ENCODE measurements at places on chromosomes 4 and X. TPM values are rescaled to one million over a fixed set of nuclear protein-coding genes. Genes with fewer than 3 reads are reported as not detected.

Gene MAGEA1
- total RNA-seq, result not detected

Gene HHIP
- total RNA-seq, result 1.8 TPM

Gene DMRTC1
- total RNA-seq, result not detected

Gene SPANXB1
- not detected for total RNA-seq

Gene AMBN
- not detected for total RNA-seq

DNA sequence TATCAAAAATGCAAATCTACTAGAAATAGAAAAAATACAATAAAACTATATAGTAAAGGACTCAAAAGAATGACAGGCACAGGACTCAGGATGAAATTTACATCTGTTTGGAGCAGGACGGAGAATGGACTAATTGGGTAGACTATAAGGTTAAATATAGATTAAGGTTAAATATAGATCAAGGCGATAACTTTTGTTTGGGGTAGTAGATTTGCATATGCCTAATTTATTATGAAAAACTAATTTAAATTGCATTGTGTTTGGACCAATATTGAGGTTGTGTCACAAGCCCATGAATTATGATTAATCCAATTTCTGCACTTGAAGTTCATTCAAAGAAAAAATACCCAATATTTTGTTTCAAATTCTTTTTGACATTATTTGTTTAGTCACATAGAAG, 31.0 kb downstream of the MTHFD2L start:
- H3K36me3 ChIP-seq, result no peaks in the 10 kb centered on the region
- DNase-seq, result no peak
- H3K27me3 ChIP-seq, result no peaks in the 10 kb centered on the region
- no peak overlapping the region for H3K27ac ChIP-seq

- no peak overlapping the region for H3K4me3 ChIP-seq
- no peak for DNase-seq
- no peaks in the 10 kb centered on the region for H3K36me3 ChIP-seq
- no peak overlapping the region for H3K27ac ChIP-seq
Observed at GRCh38 chr4:99310389-99310788, 10.8 kb downstream of the ADH1B start.

DNA sequence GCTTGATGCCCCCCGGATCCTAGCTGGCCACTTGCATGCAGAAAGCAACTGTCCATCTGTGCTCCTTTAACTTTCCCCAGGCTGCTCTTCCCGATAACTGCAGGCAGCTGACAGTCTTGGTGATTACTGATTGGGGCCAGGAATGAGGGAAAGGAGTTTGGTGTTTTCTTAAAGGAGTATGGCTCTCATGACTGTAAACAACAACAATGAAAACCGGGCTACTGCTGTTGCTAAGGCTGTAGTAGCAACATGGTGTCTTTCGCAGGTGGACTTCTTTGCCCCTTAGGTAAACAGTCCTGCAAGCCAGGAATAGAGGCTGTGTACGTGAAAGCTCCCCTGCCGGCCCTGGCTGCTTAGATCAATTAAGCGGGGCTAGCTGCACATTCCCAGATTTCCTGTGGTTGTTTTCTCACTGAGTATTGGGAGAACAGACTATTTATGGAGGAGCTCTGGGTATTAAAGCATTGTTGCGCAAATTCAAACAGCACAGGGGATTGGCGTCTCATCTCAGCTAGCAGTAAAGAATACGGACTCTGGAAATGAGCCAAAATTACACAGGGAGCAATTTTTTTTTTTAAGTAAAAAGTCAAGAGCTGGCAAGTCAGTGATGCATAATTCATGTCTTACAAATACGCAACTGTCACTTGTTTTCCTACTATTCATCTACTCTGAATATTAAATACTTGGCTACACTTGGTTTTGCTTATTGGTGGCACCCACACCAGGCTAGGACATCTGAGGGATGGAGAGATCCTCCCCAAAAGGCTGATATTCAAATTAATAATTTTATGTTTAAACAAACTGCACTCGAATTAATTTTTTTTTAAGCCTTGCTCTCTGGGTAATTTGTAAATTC, 61.6 kb upstream of the NAP1L5 start:
- H3K27me3 ChIP-seq, result no peaks in the 10 kb centered on the region
- no peak overlapping the region for H3K27ac ChIP-seq
- no peaks in the 10 kb centered on the region for H3K4me1 ChIP-seq
- H3K36me3 ChIP-seq, result no peaks in the 10 kb centered on the region

GRCh38 chr4:42306221-42307109, 90.8 kb upstream of the SHISA3 start:
- no peak overlapping the region for H3K4me3 ChIP-seq
- no peaks in the 10 kb centered on the region for H3K36me3 ChIP-seq
- DNase-seq, result no peak
- no peaks in the 10 kb centered on the region for H3K27me3 ChIP-seq
- no peak overlapping the region for H3K27ac ChIP-seq
- H3K4me1 ChIP-seq, result peaks cover 3% of the 10 kb centered on the region

- H3K4me1 ChIP-seq, result no peaks in the 10 kb centered on the region
- no peaks in the 10 kb centered on the region for H3K27me3 ChIP-seq
- no peak overlapping the region for H3K4me3 ChIP-seq
- DNase-seq, result no peak
- H3K36me3 ChIP-seq, result no peaks in the 10 kb centered on the region
Observed at GRCh38 chr4:46698891-46699290, 210.2 kb downstream of the COX7B2 start.

GRCh38 chr4:52197306-52197705, 146.2 kb downstream of the SPATA18 start:
- H3K4me3 ChIP-seq, result no peak overlapping the region
- H3K4me1 ChIP-seq, result no peaks in the 10 kb centered on the region
- no peaks in the 10 kb centered on the region for H3K27me3 ChIP-seq
- no peaks in the 10 kb centered on the region for H3K36me3 ChIP-seq
- no peak for DNase-seq

DNA sequence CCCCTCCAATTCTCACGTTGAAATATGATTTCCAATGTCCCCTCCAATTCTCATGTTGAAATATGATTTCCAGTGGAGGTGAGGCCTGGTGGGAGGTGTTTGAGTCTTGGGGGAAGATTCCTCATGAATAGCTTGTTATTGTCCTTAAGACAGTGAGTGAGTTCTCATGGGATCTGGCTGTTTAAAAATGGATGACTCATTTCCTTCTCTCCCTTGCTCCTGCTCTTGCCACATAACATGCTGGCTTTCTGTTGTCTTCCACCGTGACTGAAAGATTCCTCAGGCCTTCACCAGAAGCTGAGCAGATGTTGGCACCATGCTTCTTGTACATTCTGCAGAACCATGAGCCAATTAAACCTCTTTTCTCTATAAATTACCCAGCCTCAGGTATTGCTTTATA, 346.8 kb upstream of the TECRL start:
- no peak for DNase-seq
- no peak overlapping the region for H3K27ac ChIP-seq
- no peaks in the 10 kb centered on the region for H3K36me3 ChIP-seq
- no peaks in the 10 kb centered on the region for H3K4me1 ChIP-seq
- no peaks in the 10 kb centered on the region for H3K27me3 ChIP-seq

GRCh38 chr4:39063430-39063829, 1.4 kb downstream of the KLHL5 start:
- H3K4me1 ChIP-seq, result no peaks in the 10 kb centered on the region
- H3K4me3 ChIP-seq, result no peak overlapping the region
- H3K36me3 ChIP-seq, result no peaks in the 10 kb centered on the region
- H3K27me3 ChIP-seq, result no peaks in the 10 kb centered on the region
- no peak overlapping the region for H3K27ac ChIP-seq

DNA sequence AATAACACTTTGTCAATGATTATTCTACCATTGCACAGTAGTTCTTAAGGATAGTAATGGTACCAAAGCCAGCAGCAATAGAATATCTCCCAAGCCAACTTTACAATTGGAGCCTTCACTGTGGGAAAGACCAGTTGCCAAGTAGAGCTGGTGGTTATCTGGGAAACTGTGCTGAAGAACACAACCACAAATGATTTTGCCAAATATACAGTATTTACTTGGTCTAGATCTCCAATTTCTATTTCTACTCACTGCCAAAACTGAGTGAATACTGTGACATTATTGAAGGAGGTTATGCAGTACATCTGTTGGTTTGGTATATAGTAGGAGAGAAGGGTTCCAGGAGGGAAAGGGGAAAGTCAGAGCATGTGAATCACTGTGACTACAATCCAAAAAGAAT, 3.8 kb downstream of the TET2 start:
- H3K27ac ChIP-seq, result no peak overlapping the region
- no peaks in the 10 kb centered on the region for H3K36me3 ChIP-seq
- H3K4me3 ChIP-seq, result no peak overlapping the region

- H3K27ac ChIP-seq, result no peak overlapping the region
- no peak overlapping the region for H3K4me3 ChIP-seq
- no peaks in the 10 kb centered on the region for H3K4me1 ChIP-seq
Observed at GRCh38 chr4:23036503-23036902, 343.8 kb downstream of the GBA3 start.

GRCh38 chrX:46327566-46328115, 217.6 kb downstream of the ZNF674 start:
- H3K4me3 ChIP-seq, result no peak overlapping the region
- DNase-seq, result peak; percentile 31

Data from transverse colon (tissue), 4 donors.